ENCODE measurements at places on chromosomes 4 and X.
A peak's percentile ranks its signal among the peaks of the same experiment; 100 is the strongest.

GRCh38 chrX:153919281-153919680, 6.8 kb downstream of the ARHGAP4 start:
- no peak for DNase-seq

DNA sequence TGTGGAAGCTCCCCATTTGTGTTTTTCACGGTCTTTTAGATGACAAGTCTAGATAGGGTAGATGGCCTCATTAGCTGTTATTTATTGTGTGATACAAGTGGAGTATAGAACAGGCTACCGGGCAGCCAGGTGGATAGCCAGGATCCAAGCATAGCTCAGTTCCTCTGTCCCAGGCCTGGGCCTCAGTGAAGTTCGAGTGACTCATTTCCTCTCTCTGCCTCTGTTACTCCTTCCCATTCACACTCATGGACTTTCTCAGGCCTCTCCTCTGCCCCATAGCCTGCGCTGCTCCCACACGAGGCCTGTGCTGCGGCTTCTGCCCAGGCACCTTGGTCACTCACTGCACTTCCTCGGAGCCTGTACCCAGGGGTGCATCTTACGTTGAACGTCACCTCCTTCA, 54.5 kb downstream of the TENM3 start:
- no peak for DNase-seq

- no peak for DNase-seq
These were observed 266.1 kb upstream of the ANXA10 start for GRCh38 chr4:167826281-167826680.

- no peak for DNase-seq
These were observed 114.7 kb downstream of the PRKX start for GRCh38 chrX:3598709-3599108.

- no peak for DNase-seq
These were observed 1020.7 kb upstream of the SLIT2 start for GRCh38 chr4:19230906-19231545.

- no peak for DNase-seq
These were observed 285.9 kb downstream of the KCTD8 start for GRCh38 chr4:44162538-44163270.

DNA sequence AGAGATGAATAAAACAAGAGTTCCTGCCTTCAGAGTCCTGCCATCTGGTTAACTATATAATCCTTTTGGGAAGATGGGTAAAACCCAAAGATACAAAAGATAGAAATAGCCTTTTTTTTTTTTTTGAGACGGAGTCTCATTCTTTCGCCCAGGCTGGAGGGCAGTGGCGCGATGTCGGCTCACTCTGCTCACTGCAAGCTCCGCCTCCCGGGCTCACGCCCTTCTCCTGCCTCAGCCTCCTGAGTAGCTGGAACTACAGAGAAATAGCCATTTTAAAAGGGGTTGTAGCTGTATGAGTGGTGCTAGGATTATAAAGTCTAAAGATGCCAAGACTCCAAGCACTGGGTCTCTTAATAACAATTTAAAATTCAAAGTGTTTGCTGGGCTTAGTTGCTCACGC, 97.2 kb downstream of the KDR start:
- no peak for DNase-seq

GRCh38 chr4:2937146-2937857, 25.9 kb downstream of the NOP14 start:
- peak; percentile 27 for DNase-seq

- DNase-seq = no peak
These were observed 87.7 kb upstream of the RAB40AL start for GRCh38 chrX:102849396-102849795.

DNA sequence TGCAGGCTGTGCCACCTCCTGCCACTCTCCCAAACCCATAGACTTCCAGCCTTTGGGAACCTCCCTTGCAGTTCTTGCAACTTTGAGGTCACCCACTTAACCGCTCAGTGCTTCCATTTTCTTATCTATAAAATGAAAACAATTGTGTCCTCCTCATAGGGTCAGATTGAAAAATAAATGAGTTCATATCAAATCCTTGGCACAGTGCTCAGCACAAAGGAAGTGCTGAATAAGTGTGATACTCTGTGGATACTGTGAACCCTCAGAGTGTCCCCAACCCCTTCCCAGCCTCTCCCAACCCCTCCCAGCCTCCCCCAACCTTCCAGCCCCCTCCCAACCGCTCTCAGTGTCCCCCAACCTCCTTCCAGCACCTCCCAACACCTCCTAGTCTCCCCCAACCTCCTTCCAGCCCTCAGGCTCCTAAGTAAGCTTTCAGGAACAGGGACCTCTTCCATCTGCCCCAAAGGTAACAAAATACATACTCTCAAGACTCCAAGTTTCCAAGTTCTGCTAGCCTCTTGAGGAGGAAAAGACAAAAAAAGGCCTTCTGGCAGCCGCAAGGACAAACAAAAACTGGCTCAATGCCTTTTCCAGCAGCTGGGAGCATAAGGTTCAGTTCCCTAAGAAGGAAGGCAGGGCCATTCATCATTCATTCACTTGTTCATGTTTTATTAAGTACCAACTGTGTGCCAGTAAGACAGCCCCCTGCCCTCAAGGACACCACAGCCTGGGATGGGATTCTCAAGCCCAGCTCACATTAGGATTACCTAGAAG, 46.1 kb upstream of the LGI2 start:
- no peak for DNase-seq

DNA sequence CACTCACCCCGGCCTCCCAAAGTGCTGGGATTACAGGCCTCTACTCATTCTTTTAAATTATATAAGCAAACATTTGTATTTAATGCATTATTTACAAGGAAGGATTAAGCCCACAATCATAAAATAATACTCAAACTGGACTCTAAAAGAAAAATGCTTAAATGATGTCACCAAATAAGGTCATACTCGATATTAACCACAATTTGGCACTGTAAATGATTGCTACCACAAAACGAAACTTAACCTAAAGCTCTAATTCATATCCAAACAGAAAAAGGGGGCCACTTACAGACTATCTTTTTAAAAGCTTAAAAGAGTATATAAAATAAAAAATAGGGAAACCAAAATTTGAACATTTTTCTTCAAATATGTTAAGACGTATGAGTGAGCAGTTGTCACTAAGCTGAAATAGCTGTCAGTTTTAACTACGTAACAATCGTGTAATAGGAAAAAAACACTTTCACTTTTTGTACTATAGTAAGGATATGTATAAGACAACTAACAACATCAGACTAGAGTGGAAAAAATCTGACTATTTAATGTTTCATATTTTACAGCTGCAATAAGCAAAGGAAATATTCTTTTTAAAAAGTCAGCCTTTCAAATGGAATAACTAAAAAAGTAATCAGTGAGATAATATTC, 108.2 kb upstream of the GPR34 start:
- DNase-seq = no peak

GRCh38 chr4:25320773-25321172, 8.2 kb downstream of the ZCCHC4 start:
- no peak for DNase-seq

DNA sequence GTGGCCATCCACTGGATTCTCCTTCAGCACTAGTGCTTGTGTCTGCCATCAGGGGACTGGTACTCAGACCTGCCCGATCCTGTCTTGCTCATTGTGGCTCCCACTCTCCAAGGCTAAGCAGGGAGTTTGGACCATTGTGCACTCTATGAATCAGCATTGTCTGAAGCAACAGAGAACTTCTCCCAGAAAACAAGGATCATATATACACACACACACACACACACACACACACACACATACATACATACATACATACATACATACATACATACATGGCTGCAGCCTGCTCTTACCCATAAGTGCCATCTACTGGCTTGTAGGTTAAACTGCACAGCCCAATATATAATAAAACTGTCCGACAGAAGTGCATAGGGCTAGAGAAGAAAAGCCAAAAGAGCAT, 345.3 kb upstream of the LCORL start:
- no peak for DNase-seq

DNA sequence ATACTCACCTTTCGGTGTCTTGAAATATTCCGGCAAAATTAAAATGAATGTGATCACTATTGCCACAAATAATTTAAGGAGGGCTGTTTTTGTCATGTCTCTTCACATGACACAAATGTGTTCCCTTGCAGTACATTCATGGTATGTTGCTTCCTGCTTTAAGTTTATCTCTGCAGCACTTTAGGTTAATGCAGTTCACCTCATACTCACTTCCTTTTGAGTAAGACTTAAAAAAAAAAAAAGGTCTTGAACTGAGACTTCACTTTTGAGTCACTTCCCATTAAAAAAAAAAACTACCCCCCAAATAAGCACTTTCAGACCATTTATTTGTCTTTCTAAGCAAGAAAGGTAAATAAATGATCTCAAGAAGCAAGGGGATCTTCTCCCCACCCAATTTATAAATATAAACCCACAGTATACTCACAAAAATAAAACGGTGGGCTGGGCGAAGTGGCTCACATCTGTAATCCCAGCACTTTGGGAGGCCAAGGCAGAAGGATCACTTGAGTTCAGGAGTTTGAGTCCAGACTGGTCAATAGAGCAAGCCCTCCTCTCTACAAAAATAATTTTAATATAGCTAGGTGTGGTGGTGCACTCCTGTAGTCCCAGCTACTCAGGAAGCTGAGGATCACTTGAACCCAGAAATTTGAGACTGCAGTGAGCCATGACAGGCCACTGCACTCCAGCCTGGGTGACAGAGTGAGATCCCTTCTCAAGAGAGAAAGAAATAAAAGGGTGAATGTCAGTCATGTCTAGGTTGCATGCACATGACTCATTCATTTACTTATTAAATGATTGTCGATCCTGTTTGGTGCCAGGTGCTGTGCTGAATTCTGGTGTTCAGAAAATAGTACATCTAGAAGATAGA, at the start of gene TMEM156:
TSS of gene TMEM156 (minus strand) at position 192 of the 868 bp plus-strand sequence. CDS start at position 96, 96 bp downstream.
- DNase-seq = no peak

GRCh38 chr4:140602714-140603113, 34.0 kb upstream of the UCP1 start:
- DNase-seq = no peak

GRCh38 chr4:136861091-136861490, 671.2 kb downstream of the PCDH18 start:
- no peak for DNase-seq

- no peak for DNase-seq
These were observed 26.0 kb downstream of the NLGN3 start for GRCh38 chrX:71170660-71171059.

Data from activated B cell treated with CpG ODN at 0.5 μM for 24 hours (primary cell).